ENCODE measurements at places on chromosomes 4 and X.

DNA sequence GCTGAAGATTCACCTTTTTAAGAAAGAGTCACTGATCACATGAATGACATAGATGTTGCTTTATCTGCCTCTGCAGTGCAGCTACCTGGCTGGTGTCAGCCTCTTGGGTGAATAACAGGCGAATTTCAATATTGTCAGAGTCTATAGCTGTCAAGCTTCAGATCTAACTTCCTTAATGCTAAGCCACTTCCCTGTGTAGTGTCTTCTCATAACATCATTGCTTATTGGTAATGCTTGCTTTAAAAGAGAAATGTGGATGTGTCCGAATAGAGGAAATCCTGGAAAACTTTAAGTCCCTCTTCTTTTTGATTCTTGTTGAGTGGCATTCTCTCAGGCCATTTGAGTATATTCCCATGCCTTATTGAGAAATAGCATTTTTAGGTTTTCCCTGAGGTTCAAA is 7.3 kb upstream of the IGFBP7 start:
- no peak for DNase-seq

DNA sequence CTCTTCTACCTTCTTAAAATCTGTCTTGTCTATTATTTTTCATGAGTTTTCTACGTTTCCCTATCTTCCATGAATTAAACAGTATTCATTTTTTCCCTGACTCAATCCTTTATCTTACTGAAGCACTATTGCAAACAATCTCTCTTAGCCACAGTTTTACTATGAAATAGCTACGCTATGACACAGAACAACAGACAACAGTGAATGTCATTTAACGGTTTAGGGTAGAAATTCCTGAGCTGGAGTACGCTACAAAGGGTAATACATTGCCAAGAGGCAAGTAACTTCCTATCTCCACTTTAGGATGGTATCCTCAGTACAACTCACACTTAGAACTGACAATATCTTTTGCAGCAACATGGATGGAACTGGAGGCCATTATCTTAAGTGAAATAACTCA is 552.6 kb downstream of the INPP4B start:
- no peak for DNase-seq

- DNase-seq: no peak
Observed at GRCh38 chr4:183164963-183165362, 65.9 kb downstream of the WWC2 start.

DNA sequence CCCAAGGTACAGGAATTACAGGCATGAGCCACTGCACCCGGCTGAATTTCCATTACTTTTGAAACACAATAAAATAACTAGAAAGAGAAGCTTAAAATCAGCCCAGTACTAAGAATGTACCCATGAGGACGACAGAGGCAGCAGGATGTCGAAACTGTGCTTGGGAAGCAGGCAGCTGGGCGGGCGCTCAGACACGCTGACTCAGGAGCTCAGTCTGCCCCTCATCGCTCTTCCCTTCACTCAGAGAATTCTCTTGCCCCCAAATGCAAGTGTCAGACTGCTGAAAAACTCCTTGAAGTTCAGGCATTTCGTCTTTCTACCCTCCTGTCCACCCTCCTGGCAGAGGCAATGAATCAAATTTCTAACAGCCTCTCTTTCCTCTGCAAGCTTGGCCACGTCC is 41.0 kb upstream of the CDKN2AIP start:
- DNase-seq: no peak

DNA sequence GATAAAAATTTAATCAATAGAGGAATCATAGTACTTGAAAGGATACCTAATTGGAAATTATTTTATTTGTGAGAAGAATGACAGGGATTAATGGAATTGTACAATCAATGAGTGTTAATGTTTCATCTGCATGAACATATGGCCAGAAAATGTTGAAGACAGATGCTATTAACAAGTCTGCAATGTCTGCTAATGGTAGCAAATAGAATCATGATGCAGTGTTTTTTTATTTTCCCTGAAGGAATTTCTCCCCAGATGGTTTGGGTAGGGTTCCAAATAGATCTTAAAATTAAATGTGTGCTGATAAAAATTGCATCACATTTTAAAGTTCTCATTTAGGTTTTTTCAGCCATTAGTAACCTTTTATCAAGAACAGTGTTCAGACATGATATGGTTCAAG is 291.3 kb upstream of the TRAM1L1 start:
- no peak for DNase-seq

GRCh38 chrX:15142084-15142715 is 127.7 kb downstream of the ASB9 start:
- no peak for DNase-seq

GRCh38 chr4:59728496-59728895 is 1471.6 kb upstream of the ADGRL3 start:
- no peak for DNase-seq

- no peak for DNase-seq
Observed at GRCh38 chr4:8409264-8410065, 31.1 kb downstream of the ACOX3 start.

DNA sequence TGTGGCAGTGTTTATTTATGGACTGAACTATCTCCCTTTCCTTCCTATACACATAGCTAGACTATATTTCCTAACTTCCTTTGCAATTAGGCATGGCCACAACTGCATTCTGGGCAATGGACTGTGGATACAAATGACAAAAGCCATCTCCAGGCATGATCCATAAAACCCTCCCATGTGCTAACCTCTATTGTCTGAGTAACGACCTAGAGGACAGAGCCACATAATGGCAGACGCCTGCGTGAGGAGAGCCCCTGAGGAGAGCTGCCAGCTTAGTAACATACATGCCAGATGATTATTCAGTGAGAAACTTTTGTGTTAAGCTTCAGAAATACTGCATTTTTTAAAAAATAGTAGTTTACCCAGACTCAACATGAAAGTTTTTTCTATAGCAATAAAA is 142.9 kb downstream of the ADGRA3 start:
- no peak for DNase-seq

DNA sequence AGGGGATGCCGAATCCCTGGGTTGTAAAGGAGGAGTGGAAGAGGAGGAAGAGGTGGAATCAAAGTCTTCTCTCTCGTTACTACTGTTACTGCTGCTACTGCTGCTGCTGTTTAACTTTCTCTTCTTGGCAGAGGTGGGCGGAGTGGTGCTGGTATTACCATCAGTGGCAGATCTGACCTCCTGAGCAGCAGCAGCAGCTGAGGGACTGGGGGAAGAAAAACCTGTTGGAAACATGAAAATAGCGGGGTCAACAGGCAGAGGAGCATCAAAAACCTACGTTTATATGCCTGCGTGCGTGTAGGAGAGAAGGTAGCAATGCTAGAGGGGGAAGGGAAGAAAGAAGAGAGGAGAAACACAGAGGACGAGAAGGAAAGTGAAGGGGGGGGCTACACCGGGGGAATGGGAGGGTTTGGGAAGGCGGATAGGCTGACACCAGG is 339 bp downstream of the CUL4B start:
- no peak for DNase-seq

- DNase-seq: peak; percentile 12
Observed at GRCh38 chr4:3311489-3312171, 18.8 kb downstream of the RGS12 start.

GRCh38 chr4:27791640-27792039 is 931.0 kb downstream of the STIM2 start:
- no peak for DNase-seq

DNA sequence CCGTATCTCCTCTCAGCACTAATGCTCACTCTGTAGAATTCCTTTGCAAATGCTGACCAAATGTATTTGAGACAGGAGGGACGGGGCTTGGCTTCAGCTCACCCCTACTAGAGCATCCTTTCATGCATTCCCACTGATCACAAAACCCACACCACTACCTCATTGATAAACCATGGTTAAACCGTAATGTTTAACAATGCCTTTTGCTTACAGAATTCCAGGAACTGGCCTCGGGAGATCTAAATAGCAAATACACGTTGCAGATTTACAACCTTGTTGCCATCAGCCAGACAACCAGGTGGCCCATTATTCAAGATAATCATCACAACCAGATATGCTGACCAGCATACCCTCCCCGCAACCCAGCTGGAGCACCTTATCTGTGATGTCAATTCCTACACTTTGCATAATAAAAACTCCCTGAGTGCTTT is 391.9 kb downstream of the KCTD8 start:
- no peak for DNase-seq

GRCh38 chr4:8350352-8350751 is 80.8 kb downstream of the HTRA3 start:
- no peak for DNase-seq

DNA sequence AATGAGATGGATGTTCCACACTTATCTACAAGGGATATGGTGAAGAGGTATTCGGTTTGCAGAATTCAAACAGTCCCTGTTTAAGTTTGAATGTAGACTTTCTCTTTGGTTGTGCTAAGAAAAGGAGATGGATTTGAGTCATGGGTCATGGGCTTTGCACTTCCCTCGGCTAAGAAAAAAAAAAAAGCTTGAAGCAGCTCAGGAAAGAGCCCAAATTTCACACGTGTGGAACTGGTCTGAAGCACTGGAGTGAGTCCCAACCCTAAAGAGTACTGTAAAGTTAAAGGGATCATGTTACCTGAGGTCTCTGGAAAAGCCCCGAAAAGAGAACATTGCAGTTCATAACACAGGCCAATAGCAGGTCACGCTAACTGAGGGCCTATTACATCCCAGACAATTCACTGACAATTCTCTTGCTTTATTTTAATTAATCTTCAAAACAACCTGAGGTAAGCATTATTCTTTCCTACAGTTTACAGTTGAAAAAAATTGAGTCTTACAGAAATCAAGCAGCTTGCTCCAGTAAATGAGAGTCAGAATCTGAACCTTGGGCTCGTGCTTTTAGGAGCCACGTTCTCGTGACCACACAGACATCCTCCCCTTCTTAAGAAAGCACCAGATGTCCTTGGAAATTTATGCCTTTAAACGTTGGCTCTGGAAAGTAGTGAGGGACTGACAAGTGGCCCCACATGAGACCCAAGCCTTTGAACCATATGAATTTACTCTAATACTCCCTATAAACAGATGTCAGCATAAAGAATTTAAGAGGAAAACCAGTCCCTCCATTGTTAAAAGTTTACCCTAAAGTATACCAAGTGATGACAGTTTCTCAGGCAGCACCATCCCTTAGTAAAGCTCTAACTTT is 89.3 kb downstream of the MAD2L1 start:
- no peak for DNase-seq

- no peak for DNase-seq
Observed at GRCh38 chrX:28847423-28847822, 260.2 kb downstream of the IL1RAPL1 start.

- no peak for DNase-seq
Observed at GRCh38 chrX:52265713-52266112, 81.0 kb downstream of the MAGED4 start.

- DNase-seq: no peak
Observed at GRCh38 chr4:110797486-110797885, 174.6 kb upstream of the PITX2 start.

GRCh38 chr4:108148316-108148715 is 20.4 kb downstream of the LEF1 start:
- no peak for DNase-seq

- no peak for DNase-seq
Observed at GRCh38 chr4:84565951-84566350, 17.0 kb upstream of the CDS1 start.

DNA sequence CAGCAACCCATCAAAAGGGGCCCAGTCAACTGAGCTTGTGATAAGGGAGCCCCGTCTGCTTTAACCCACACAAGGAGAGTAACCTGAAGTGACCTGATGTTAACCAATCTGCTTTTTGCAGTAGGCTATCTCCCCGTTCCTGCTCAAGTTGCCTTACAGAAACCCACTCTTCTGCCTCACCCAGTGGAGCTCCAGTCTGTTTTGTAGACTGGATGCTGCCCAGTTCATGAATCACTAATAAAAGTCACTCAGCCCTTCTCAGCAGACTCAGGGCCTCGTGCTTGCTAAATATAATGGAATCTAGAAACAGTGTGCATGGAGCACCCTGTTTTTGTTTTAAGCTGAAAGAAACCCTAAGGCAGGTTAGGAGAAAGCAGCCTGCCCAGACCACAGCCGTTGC is 312.3 kb downstream of the FBXW7 start:
- no peak for DNase-seq

GRCh38 chr4:40205259-40206198 is 8.7 kb downstream of the RHOH start:
- DNase-seq: no peak
